Astrocyte of the spinal cord (primary cell): ENCODE measurements at places on chromosomes 3 and 15.
A peak's percentile ranks its signal among the peaks of the same experiment; 100 is the strongest.

DNA sequence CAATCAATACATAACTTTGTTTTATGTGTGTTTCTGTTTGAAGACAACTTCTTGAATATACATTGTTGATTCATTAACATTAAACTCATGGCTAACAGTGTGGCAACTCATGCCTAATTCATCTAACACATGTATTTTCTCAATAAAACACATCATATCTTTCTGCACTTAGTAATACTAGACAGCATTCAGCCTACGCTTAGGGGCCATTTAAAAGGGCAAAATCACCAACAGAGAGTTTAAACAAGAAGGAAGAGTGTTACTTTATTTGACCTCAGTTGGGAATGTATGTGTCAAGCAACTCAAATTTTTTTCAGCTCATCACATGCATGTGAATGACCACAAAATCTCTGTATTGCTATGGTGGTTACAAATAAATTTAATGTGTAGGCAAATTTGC, 128.8 kb upstream of the AADACL2 start:
- DNase-seq, result peak; percentile 17

DNA sequence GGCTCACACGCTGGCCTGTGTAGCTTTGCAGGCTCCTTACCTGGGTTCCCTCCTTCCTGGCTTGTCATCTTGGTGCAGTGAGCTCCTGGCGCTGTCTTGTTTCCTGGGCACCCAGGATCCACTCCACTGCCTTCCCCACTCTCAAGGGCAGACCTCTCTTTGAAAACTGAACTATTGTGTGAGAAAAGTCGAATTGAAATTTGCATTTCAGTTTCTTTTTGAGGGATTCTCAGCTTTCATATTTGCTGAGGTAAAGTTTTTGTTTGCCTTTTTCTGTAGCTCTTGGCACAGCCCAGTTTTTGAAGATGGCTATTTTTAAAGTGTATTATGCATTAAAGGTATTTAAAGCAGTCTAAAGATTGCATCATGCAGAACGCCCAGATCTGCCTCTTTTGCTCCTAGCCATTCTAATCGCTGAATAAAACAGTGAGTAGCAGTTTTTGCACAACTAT, 70.1 kb downstream of the CCK start:
- DNase-seq, result no peak

DNA sequence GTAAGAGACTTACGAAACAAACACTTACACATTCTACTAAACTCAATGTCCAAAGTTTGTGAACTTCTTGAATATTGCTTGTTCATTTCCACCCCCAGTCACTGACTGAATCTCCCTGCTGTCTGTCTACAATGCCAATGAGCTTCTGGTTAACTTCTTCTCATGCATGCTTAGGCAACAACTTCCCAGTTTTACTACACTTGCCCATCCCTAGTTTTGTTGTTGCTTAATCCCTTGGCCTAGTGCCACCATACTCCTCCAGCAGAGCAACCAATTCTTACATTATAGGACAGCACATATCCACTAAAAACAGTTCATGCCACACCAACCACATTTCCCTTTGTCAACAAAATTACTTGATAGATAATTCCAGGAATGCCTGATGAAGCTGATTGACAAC, 40.9 kb upstream of the CCR2 start:
- DNase-seq, result no peak

- peak; percentile 73 for DNase-seq
Observed at GRCh38 chr15:89385596-89386331, 51.1 kb upstream of the POLG start.

DNA sequence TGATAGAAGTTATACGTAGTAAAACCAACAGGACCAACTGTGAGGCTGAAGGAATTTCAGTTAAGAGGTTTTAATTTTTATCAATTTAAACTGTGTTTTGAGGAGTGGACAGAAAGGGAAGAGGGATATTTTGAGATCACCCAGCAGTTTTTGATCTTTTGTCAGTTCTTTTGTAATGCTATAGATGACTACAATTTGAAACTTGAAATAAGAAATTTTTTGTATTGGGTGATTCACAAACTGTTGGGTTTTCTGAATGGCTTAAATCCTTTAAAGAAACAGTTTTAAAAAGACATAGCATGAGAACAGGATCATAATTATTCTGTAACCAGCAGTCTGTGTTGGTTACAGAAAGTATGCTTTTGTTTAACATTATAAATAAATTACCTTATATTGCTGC, 67.4 kb downstream of the TCF12 start:
- no peak for DNase-seq

GRCh38 chr3:126664591-126665214, 9.8 kb upstream of the TXNRD3 start:
- DNase-seq, result peak; percentile 17
